ENCODE measurements at places on chromosomes 5 and 9.

DNA sequence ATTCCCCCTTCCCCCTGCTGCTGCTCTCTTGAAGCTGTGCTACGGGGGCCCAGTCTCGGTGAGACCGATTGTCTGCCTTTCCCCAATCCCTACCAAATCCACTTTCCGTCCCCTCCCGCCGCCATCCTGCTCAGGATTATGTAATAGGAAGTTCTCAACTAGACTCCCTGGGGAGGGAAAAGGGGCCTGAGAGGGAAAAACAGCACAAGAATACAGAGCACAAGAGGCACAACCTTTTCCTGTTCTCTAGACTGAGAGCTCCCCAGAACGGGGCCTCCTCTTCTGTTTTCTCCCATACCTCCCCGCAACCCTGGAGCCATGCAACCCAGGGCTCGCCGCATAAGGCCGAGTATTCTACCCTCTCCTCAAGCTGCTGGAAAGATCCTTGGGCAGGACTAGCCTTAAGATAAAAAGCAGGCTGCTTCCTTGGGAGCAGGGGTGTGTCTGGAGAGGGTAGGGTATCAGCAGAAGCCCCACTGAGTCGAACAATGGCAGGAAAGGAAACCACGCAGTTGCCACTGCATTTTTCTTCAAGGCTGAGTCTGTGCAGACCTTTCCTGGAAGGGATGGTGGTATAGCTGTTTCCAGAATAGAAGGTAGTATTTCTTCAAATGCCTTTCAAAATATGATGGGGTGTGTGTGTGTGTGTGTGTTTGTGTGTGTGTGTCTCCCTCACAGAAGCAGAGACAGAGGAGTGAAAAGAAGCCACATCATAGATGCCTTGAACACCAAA, 12.9 kb downstream of the MYORG start:
- no peak for DNase-seq

DNA sequence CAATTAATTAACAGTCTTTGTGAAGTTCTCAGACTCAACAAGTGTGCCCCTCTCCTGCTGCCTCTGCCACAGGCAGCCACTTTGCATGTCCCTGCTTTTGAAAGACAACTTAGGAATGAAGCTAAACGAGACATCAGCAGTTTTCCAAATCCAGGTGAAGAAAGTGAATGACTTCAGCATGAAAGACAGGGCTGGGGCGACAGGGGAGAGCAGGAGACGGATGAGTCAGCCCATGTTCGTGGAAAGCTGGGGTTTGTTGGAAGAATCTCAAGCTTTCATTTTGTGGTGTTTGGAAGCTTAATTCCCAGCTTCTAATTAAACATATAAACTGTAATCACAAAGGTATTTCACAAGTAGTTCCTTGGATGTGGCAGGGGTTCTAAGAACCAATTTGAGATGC, 207.8 kb upstream of the MAP3K1 start:
- no peak for DNase-seq

DNA sequence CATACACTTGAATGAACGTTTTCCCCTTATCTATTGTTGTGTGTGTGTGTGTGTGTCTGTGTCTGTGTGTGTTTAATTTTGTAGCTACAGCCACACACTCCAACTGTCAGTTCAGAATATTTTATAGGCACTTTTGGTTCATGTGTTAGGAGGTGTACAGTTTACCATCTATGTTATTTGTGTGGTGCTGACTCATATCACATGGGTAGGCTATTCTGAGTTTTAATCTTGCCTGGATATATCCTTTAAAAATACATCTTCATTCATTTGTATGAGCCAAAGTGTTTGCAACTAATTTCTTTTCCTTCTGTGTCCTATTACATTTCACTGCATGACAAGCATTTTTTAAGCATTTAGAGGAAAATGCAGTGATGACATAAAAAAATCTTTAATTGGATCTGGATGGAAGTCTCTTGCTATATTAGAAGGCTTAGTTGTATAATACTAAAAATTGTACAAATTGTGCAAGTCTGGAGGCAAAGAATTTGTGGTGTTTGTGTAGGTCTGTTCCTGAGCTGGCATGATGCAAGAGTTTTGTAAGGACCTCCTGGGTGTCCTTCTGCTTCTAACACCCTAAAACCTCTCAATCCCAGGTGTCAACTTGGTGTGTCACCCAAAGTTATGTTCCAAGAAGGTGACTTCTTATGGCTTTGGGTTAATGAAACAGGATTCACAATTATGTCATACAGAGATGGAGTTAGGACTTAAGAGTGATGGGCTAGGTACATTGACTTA, 52.4 kb upstream of the HMHB1 start:
- no peak for DNase-seq

DNA sequence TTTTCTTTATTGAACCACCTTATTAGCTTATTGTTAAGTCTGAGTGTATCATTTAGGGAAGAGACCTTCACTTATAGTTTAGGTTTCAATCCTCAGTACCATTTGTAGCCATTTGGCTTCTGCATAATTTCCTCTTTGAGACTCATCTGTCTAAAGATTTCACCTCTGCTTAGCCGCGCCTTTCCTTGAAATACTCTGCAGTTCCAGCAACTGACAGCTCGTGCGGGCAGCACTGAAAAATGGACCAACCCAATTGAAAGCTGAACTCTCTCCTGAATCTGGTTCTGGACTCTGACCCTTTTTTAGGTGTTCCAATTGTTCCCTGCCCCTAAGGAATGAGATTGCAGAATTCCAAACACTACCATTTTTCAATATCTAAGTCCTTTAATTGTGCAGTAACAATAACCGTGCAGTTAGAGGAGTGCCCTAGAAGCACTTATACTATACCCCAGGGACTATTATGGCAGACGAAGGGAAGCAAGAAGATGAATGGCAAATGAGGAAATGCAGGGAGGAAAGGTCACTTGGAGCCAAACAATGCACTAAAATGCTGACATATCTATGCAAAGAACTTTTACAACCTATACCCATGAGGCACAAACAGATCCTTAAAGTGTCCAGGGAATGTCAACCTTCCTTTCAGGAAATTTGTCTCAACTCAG, 50.1 kb upstream of the PDE4D start:
- no peak for DNase-seq

DNA sequence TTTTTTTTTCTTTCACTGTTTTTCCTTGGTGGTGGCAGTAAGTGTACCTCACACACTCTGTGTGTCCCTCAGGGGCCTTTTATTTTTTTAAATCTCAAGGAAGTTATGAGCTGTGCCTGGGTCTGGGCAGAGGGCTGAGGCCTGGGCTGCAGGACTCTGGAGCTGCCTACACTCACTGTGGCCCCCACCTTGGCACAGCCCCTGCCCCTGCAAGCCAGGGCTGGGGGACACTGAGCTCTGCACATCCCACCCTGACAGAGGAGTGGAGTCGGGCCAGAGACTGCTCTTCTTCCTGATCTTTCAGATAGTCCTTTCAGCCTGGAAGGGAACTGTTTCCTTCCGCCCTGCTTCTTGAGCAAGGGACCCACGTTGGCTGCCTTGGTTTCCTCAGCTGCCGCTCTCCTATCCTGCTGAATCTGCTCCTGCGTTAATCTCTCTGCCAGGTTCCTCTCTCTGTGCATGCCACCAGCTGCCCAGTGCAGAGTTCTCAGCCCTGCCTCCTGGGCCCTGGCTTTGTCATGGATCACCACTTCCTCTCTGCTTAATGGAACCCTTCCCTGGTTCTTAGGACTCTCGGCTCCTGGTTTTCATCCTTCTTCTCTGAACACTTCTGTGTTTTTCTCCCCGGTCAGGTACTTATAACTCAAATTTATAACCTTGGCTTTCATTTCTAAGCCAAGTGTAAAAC, 502.3 kb downstream of the DIRAS2 start:
- no peak for DNase-seq

GRCh38 chr9:125343518-125344275, 82.1 kb downstream of the GAPVD1 start:
- DNase-seq = no peak

DNA sequence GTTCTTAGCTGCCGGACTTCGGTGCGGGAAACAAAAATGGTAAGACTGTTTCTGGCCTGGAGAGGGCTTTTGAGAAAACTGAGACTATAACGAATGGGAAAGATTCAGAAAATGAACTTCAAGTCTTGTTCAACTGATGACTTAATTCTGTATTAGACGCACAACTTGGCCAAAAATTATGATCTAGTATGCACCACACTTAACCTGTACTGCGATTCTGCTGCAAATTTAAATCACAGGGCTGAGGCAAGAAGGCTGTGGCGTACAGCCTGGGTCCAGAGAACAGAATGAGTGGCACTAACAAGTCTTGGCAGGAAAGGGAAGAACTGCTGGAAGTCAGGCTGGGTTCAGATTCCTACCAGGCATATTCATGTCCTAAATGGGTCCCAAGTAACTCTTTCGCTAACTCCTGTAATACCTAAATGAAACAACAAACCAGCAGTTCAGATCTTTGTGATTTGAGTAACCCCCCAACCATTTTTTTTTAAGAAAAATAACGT, 781 bp upstream of the COL23A1 start:
- DNase-seq = no peak

GRCh38 chr9:136720251-136720897, 8.0 kb downstream of the DIPK1B start:
- DNase-seq = no peak

DNA sequence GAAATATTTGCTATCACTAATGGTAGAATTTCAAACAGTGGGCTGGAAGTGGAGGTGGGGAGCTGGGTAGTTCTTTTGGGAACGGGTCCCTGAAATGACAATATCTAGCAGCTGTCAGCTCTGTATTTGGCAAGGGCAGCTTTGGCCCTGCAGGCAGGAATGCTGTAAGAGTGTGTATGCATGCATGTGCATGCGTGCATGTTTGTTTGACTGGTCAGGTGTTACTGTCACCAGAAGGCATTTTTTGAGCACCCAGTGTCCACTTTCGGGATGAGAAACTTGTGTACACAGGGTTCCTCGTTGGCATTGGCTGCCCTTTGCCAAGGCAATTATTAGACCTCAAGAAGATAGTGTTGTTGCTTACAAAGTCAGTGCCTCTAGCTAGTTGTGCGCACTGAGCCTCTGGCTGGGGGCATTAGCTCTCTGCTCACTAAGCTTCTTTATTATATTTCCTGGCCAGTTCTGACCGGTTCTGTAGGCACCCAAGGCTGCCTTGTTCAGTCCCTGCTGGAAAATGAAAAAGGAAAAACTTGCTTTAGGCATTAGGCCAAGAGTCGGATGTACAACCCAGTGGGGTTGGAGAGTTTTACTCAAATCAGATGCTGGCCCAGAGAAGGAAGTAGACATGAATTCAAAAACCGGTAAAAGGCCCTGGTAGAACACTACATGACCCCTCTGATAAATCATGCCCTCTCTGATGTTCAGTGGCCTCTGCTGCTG, 2.0 kb downstream of the CYFIP2 start:
- DNase-seq = no peak

DNA sequence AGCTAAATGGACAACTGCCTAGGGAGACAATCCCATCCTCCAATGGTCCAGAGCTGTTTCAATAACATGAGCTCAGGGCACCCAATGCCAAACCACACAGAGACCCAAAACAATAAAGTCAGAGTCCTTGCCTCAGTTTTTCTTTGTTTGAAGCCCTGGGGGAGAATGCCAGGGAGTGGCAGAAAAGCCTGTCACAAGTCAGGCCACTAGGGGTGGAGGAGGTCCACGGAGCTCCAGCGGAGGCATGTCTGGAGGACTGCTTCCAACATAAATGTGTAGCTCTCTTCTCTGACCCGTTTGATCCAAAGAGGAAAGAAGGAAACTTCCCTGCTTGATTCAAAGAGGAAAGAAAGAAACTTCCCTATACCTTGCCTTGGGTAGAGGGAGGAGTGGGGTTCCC, 175.3 kb downstream of the HSPA4 start:
- DNase-seq = no peak

DNA sequence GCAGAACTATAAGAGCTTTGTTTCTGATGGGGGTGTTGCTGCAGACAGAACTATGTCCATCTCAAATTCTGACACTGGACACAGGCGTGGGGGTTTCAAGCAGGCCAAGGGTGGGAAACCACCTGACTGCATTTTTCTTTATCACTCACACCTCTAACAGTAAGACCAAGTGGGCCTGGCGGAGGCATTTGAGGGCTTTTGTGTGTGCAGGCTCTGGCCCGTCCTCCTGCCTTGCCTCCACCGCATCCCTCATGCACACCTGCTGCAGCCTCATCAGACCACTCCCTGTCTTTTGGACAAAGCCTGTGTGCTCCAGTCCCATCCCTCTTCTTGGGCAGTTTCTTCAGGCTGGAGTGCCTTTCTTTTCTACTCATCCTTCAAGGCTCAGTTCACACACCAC, 7.9 kb downstream of the OR13J1 start:
- DNase-seq = no peak

DNA sequence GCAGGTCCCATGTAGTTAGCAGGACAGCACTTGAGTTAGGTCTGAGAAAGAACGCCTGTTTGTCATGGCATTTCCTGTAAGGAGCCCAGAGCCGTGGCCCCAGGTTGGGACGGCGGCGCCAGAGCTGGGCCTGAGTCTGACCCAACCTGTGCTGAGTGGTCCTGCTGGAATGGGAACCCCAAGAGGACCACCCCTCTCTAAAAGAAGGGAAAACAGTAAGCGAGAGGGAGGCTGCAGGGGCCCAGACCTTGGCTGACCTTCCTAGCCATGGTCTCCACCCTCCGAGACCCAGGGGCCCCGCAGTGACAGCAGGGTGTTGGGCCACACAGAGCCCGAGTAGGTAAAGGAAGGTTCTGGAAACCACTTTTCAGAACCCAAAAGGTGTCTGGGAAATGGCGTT, 1.8 kb upstream of the LRRC14B start:
- DNase-seq = no peak

DNA sequence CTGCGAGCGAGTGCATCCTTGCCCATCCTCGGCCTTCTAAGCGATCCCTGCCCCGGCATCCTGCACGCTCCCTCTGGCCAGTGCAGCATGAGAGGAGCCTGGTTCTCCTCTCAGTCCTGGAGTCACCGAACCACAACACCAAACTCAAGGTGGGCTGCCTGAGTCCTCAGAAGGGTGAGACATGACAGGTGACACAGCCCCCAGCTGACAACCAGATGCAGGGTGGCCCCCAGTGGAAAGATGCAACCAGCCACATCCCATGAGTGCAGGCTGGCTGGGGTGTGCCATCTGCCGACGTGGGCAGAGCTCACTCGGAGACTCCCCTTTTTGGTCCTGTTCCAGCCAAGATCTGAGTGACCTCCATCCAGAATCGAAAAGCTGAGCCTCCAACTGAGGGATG, 58.4 kb downstream of the COL23A1 start:
- DNase-seq = no peak

- no peak for DNase-seq
Observed at GRCh38 chr9:136944212-136944518, 373 bp downstream of the FBXW5 start.

GRCh38 chr9:72897069-72897649, 55.7 kb downstream of the ALDH1A1 start:
- DNase-seq = no peak

DNA sequence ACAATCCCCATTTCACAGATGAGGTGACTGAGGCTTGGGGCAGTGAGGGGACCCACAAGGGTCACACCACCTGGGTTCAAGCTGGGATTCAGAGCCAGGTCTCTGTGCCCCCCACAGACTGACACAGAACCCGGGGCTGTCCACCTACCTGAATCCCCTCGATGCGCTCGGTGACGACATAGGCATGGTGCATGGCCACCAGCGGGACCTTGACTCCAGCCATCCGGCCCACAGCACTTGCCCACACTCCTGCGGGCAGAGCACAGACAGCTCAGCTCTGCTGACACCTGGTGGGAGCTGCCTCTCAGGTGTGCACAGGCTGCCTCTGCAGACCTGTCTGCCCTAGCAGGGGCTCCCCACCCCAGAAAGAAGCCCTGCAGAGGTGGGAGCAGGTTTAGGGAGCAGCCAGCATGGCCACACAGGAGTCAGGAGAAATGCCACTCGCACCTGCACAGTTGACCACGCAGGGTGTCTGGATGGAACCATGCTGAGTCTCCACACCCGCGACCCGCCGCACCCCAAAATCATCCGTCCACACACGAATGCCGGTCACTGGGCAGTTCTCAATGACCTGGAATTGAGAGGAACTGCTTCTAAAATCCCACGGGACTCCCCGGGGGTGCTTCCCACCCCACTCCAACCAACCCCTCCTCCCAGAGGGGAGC, 8.4 kb downstream of the SARDH start:
- DNase-seq = no peak

Data from activated CD8-positive, alpha-beta memory T cell treated with anti-CD3 and anti-CD28 coated beads for 1 hour (primary cell).